ENCODE measurements at places on chromosomes 13 and 19.

DNA sequence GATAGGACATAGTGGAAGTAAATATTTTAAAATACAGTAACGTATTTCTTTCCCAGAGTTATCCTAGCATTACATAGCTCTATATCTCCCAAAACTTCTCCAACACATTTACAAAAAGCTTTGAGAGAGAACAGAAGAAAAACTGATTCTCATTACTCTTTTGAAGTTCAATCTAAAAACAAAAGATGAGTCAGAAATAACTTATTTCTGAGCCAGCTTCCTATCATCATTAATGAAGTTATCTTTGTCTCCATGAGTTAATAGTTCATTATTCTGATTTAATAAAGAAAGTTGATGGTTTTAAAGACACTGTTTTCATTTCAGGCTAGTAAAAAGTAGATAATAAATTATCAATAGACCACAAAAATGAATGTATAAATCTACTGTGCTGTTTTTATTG lies 446.7 kb upstream of the SPRY2 start:
- no peak for DNase-seq

GRCh38 chr13:107576430-107576829 lies 638.9 kb downstream of the LIG4 start:
- no peak for DNase-seq

DNA sequence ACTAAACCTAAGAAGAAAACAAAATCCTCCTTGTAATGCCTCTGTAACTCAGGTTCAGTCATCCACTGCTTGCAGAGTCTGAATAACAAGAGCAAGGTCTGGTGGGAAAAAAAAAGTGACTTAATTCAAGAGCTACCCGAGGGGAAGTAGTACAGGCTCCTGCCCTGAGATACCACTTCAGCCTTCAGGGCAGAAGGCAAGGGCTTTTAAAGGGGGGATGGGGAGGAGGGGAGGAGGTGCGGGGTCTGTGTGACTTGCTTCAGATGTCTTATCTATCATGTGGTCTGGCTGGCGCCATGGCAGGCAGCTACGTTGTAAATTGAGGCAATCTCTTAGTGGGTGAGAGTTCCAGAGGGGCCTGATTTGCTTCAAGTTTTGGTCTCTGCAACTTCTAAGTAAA lies 66.7 kb downstream of the LRRC63 start:
- no peak for DNase-seq

GRCh38 chr19:14450168-14450874 lies 17.2 kb downstream of the PKN1 start:
- DNase-seq, result no peak

- DNase-seq, result no peak
Measured at GRCh38 chr19:56841193-56841543, 642 bp upstream of the PEG3 start.

DNA sequence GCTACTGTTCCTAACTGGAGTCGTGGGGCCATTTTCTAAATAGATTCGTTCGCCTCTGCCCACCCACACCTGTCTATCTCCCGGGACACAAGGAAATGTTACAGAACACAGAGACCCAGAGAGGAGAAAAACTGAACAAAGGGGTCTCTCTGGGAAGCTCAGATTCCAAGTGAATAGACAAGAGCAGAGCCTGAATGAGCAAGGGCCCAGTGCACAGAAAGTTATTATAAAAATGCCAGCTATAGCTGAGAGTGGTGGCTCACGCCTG lies 27.2 kb upstream of the FEM1A start:
- DNase-seq, result no peak

DNA sequence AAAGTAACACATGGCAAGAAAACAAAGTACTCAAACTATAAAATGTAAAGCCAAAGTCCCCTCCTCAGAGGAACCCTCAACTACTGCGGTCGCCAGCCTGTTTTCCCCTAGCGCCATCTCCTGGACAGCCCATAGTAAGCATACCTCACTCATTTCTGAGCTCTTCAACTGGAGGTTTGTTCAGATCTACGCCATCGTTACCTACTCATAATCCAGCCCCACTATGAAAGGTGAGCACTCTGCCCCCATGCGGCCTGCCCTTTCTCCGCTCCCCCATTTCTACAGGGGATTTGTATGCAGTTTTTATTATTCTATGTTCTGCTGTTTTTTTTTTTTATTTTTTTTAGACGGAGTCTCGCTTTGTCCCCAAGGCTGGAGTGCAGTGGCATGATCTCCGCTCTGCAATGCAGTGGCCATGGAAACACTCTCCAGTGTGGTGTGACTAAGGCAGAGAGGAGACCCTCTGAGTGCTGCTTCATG lies 26.2 kb downstream of the OPA3 start:
- DNase-seq, result no peak
